Fibroblast of the conjunctiva (primary cell): ENCODE measurements at places on chromosomes 12 and 14.
A peak's percentile ranks its signal among the peaks of the same experiment; 100 is the strongest.

DNA sequence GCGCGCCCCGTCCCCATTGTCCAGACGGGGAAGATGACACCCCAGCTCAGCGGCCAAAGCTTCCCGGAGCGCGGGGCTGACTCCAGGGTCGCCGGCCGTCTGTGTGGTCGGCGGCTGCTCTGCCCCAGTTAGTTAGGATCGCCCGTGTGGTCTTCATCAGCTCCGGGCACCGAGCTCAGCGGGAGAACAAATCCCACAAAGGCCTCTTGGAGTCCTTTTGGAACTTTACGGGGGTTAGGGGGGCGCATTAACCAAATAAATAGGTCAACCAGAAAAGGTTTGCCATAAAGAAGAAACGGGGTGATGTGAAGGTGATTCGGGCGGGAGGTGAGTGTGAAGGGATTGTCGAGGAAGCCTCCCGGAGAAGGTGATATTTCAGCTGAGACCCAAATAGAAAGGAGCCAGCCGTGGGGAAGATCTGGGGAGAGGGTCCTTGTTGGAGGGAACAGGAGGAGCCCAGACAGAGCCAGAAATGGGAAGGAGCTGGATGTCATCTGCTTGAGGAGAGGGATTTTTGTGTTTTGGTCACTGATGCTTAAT lies 697 bp downstream of the ATP6V0A2 start:
- no peak for DNase-seq

DNA sequence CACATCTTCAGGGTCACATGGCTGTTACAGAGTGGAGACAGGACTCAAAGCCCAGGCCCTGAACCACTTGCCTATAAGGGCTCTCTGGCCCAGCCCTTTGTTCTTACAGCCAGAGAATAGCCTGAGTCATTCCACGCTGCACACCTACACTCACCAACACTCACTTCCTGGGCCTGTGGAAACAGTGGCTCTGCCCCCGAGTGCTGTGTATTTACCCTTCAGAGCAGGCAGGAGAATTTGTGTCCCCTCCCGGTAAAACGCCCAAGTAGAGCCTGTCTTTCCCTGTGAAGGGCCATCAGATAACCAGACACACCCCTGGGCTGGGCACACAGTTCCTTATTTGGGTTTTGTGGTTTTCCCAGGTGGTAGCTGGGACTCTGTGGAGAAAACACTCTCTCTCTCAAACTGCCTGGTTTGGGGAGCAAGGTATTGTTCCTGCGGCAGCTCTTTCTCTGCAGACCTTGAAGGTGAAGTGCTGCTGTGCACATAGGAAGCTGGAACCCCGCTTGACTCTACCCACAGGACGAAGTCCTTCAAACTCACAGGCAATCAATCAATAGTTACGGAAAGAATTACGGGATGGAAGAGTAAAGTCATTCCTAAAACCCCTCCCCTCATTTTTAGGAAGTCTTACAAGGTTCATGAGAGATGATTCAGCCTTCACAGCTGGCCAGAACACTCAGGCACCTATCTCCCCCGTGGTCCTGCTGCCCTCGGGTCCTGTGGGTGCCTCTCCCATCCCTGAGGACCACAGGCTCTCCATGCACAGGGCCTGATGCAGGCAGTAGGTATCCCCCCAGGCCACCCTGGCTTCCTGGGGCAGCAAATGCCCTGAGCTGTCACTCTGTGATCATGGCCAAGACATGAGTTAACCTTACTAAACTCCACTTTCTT lies 20.3 kb downstream of the FIGNL2 start:
- DNase-seq, result no peak

GRCh38 chr14:21874946-21875345 lies 201.3 kb upstream of the OR4E1 start:
- no peak for DNase-seq

DNA sequence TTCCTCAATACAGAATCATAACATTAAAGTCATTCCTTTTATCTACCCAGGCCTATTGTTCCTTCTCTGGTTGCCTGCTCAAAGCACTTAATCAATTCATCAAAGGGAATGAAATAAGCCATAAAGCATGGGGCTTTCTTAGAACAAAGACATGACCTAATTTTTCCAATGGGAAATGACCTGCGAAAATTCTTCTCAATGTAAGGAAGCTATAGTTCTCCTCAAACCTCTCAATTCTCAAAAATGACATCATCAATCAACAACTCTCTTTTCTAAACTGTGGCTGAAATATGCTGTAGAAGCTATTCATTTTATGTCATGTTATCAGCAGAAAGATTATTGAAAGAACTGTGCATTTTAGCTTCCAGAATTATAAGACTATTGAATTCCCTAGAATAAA lies 116.0 kb upstream of the PTPRR start:
- DNase-seq, result no peak

DNA sequence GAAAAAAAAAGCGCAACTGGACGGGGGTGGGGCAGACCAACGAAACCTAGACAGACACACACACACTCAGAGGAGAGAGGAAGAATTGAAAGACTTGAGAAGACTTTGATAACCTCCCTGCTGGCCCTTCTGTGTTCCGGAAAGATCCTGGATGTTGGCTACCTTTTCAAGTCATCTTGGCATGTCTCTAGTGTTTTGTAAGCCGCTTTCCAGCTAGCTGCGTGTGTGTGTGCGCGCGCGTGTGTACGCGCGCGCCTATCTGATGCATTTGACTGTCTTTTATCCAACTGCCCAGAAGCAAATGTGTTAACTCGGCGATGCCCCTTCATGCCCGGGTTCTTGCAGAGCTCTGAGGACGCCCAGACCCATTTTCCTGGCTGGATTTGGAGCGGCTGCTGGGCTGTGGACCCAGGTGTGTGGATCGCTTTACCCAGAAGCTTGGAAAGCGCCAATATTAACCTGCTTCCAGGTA lies 664 bp downstream of the LRFN5 start:
- no peak for DNase-seq

- DNase-seq, result peak; percentile 44
Observed at GRCh38 chr12:121443193-121443870, 43.4 kb downstream of the RNF34 start.

GRCh38 chr12:53048780-53049401 lies 974 bp upstream of the TNS2 start:
- DNase-seq, result no peak

DNA sequence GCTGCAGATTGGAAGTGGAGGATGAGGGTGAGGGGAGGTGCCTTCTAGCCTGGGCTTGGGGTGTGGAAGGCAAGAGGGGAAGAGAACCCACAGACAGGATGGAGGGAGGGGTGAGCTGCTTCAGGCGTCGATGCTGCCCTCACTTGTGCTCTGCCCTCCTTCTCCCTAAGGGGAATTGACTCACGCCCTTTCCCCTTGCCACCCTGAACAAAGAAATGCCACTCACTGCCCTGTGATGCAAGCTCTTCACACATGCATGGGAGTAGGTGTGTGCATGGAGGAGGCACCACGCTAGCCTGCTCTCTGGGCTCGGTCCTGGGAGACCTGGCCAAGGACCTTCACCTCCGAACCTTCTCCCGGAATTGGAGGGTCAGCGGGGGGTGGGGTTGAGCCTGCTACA lies 35.7 kb upstream of the PRMT8 start:
- DNase-seq, result no peak

DNA sequence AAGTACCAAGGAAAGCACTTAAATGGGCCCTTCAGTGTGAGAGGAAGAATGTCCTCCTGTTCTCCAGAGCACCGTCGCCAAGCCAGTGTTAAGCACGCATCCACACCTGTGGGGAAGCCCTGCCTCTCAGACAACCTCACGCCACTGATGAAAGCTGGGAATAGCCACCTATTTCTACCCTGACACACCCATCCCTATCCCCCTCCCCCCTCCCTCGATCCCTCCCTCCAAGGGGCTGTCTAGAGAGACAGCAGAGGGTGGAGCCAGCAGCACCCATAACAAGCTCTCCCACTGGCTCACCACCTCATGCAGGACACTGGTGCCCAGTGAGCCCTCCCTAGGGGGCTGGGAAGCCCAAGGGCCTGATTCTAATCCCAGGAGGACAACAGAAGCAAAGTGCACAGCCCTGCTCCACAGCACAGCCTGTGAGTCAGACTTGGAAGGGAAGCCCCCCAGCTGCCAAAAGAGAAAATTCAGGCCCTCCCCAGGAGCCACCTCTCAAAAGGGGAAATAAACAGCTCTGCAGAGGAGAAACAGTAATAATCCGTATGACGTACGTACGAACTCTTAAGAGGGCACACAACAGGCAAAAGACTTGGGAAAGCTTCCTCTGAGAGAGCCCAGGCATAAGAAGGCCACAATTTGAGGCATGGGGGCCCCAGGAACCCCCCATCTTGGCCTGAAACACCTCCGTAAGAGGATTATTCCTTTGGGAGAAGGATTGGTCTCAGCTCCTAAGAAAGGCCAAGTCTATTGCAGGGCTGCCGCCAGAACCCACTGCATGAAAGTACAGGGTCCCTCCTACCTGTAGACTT lies 7.8 kb downstream of the PITPNM2 start:
- no peak for DNase-seq

DNA sequence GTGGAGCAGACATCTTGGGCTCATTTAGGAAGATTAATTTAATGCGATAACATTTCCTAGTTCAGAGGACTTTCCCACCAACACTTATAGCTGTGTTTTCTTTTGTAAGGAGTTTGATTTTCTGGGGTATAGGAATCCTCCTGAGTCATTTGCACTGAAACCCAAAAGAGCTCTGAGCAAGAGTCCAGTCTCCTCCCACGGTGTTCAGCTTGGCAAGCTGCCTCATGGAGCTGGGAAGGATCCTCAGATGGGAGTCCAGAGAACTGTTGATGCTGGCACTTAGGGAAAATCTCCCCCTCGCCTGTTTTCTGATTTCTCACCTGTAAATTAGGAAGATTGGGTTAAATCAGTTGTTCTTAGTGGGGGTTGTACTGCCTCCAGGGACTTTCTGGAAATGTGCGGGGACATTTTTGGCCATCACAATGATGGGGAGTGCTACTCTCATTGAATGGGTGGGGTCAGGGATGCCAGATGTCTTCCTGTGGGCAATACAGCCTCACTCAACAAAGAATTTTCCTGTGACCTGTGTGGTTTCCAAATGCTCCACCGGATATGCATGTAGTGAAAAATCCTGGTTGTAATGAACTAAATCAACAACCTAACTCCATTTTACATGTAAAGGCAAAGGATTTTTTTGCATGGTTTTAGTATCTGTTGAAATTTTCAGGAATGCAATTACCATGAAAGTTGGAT lies 150.6 kb downstream of the ADCK1 start:
- no peak for DNase-seq

- DNase-seq, result no peak
Observed at GRCh38 chr12:43312991-43313505, 239.0 kb downstream of the ADAMTS20 start.

DNA sequence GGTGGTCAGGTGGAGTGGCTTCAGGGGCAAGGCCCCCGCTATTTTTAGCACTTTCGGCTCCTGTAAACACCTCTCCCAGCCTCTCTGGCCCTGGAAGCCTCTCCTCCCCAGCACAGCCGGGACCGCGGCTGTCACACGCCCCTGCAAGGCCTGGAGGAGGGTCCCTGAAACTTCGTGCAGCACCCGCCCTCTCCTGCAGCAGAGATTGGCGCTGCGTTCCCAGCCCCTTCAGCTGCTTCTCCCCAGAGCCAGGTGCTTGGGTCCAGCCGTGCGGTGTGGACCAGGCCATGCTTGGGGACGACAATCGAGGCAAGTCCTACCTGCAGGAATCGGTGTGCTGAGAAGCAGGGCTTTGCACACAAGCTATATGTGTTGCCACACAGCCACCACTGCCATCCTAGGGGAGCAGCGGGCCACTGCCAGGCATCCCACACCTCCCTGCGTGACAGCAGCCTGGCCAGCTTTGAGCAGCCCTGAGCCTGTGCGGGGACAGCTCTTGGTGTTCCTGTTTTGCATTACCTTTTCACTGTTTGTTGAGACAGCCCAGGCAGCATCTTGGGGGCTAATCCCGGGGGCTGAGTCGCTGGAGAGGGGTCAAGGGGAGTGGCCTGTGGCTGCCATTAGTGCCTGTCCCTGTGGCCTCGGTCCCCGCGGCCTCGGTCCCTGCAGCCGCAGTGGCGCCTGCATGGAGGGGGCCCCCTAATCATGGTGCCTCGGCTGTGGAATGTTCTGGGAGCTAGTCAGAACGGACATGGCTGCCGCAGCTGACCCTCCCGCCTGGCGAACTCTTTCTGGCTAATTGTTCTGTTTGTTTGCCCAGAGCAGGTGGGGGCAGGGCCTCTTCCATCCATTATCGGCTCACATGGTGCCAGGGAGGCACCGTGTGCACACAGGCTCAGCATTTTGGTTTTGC lies 27.6 kb upstream of the TRAF3 start:
- DNase-seq, result no peak

DNA sequence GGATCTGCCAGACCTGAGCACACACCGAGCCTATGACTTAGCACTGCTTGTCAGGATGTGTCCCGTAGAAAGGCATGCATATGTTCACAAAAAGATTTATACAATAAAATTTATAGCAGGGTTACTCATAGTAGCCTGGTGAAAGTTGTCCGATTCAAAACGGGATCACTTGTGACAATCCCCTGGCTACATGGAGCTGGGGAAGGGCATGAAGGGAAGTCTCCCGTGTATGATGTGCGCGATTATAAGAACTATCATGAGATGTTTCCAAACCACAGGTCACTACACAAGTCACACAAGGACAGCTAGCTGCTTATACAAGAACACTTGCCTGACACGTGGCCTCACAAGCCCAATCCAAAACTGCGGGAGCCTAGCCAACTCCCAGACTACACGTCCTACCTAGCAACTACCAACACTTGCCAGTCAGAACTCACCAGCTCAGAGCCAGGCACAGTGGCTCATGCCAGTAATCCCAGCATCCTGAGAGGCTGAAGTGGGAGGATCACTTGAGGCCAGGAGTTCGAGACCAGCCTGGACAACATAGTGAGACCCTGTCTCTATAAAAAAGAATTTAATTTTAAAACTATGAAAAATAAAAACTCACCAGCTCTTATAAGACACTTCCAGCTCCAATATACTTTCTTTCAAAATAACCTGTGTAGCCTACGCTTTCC lies 7.5 kb upstream of the CDCA4 start:
- DNase-seq, result no peak

- DNase-seq, result no peak
Observed at GRCh38 chr12:54159589-54159988, 29.2 kb downstream of the SMUG1 start.
